Astrocyte of the spinal cord (primary cell): ENCODE measurements at places on chromosomes 6 and 20.

GRCh38 chr20:19789446-19789845, 31.4 kb downstream of the RIN2 start:
- no peak for DNase-seq

DNA sequence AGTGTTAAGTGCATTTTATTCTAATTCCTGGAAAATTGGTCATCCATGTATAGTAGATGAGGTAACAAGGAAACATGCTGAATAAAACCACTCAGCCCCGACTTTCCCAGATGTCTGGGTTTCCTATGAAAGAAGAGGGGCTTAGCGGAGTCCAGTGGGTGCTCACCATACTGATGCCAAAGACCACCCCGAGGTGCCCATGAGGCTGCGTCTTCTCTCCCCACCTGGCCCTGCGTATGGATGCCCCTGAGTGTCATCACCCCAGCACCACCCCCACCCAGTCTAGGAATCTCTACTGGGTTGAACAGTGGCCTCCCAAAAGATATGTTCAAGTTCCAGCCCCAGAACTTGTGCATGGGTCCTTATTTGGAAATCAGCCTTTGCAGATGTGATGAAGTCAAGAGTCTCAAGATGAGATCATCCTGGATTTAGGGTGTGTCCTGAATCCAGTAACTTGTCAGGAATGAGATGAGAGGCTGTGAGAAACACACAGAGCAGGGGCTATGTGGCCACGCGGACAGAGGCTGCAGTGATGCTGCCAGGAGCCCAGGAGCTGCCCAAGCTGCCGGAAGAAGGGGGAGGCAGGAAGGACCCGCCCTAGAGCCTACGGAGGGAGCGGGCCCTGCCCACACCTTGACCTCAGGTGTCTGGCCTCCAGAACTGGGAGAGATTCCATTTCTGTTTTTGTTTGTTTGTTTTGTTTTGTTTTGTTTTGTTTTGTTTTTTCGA, 124.6 kb upstream of the CDH4 start:
- peak; percentile 58 for DNase-seq

- no peak for DNase-seq
Measured at GRCh38 chr6:157305670-157306653, 17.4 kb downstream of the TMEM242 start.

DNA sequence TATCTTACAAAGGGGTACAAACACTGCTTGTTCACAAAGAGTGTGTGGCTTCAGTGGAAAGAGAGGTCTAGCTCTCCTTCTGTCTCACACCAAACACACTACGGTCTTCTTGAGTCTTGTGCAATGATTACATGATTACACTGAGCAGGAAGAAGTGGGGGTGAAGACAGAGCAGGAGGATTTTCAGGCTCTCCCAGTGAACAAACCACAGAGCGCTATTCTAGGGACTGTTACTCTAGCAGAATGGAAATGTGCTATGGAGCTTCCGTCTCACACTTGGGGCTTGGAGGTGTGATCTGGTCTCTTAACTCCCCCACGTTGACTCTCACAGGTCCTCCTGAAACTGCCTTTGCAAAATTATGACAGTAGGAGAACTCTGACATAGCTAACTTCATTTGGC, 203.4 kb downstream of the MYLK4 start:
- no peak for DNase-seq

DNA sequence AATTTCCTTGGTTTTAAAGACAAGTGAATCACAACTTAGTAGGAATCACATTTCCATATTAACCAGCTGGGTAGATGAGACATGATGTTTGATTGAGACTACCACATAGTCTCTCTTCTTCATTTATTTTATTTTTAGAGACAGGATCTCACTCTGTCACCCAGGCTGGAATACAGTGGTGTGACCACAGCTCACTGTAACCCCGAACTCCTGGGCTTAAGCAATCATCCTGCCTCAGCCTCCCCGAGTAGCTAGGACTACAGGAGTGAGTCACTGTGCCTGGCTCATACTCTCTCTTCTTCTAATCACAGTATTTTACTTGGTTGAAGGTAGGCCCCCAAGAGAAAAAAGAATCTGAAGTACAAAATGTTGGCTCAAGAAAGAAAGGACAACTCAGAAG, 80.2 kb upstream of the ASF1A start:
- DNase-seq, result peak; percentile 59

DNA sequence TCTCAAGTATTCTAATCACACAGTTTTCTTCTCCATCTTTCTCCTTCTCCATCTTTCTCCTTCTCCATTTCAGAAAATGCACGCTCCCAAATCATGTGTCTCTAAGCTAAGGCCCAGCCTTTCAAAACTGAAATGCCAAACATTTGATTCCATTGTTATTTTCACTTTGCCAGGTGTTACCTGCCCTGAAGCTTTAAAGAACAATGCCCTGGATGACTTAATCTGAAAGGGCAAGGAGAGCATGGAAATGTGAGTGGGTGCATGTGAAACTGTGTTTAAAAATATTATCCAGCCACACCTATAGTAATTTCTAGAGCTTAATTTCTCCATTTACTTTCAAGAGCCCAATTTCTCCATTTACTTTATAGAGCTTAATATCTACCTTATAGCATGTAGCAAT, 42.4 kb upstream of the GCLC start:
- DNase-seq, result no peak
